AG04449 (cell line): ENCODE measurements at places on chromosomes 1 and 21.

DNA sequence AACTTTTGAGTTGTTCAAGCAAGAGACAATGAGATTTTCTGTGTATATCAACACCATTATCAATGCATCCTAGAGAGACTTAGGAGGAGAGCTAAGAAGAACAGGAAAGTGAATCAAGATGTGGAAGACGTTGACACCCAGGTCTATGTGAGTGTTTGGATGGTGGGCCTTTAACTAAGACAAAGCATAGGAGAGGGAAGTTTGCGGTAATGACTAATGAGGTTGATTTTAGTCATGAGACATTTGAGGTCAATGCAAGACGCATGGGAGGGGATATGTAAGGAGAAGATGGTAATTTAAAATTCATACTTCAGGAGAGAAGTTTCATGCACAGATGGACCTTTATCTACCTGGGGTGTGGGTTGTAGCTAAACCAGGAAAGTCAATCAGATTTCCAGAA lies 269.6 kb downstream of the VAV3 start:
- DNase-seq, result no peak

GRCh38 chr1:222225316-222225691 lies 322.6 kb downstream of the HHIPL2 start:
- no peak for DNase-seq

GRCh38 chr1:225928186-225929175 lies 4.4 kb upstream of the PYCR2 start:
- DNase-seq, result no peak

GRCh38 chr1:35577071-35577998 lies 4.2 kb downstream of the TFAP2E start:
- no peak for DNase-seq

DNA sequence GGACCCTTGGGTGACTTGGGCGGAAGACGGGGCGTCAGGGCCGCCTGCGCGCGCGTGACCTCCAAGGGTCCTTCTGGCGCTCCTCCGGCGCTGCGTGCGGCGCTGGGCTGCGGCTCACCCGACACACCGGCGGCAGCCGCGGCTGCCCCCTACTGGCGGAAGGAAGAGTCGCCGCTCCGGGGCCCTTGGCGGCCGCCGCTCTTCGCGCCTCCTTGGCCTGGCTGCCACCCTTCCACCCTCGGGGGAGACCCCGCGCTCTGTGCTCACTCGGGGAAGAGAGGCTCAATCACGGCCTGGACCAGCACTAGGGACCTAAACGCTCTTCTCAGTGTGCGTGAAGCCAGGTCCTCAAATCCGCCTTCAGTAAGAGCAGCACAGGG lies 89.7 kb downstream of the DMRTA2 start:
- no peak for DNase-seq
